ENCODE measurements at places on chromosomes 13 and 19.

DNA sequence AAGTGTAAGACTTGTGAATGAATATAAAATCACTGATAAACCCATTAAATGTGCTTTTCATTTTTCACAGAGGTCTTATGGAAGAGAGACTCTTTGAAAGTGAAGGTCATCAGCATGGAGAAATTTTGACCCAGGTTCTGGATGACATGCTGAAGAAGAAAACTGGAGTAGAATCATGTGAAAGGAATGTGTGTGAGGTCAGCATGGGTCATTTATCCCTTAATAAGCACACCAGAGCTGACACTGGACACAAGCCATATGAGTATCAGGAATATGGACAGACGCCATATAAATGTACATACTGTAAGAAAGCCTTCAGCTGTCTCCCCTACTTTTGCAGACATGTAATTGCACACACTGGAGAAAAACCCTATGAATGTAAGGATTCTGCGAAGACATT is 29.0 kb downstream of the ZNF20 start:
- DNase-seq: no peak

DNA sequence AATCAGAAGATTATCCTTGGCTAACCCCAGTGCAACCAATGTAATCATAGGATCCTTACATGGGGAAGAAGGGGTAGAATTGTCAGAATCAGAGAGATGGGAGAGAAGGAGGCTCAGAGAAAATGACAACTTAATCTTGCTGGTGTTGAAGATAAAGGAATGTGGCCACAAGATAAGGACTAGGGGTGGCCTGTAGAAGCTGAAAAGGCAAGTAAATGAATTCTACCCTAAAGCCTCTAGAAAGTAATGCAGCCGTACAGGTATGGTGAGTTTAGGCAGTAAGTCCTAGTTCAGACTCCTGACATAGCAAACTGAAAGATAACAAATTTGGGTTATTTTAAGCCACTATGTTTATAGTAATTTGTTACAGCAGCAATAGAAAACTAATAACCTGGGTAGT is 718.5 kb downstream of the SLITRK6 start:
- no peak for DNase-seq

- no peak for DNase-seq
These were observed 86.2 kb downstream of the IRS2 start for GRCh38 chr13:109700176-109700575.

- no peak for DNase-seq
These were observed 45.3 kb downstream of the POLR1D start for GRCh38 chr13:27666951-27667350.

DNA sequence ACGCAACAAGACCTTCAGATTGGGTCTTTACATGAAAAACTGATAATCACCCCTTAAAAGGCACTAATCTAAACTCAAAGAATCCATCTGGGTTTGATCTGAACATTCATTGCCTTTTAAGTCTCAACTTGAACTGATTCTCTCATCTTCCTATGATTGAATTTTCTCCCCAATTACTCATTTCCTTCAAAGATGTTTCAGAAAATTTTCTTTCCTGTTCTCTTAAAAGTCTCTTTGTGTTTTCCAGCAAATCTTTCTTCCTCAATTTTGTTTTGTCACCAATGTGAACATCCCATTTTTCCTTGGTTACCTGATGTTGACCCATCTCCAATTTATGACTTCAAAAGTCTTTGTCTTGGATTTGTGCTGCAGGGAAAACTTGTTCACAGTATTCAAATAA is 234.3 kb downstream of the DACH1 start:
- DNase-seq: no peak

- no peak for DNase-seq
These were observed 304.9 kb downstream of the TDRD3 start for GRCh38 chr13:60701895-60702294.

DNA sequence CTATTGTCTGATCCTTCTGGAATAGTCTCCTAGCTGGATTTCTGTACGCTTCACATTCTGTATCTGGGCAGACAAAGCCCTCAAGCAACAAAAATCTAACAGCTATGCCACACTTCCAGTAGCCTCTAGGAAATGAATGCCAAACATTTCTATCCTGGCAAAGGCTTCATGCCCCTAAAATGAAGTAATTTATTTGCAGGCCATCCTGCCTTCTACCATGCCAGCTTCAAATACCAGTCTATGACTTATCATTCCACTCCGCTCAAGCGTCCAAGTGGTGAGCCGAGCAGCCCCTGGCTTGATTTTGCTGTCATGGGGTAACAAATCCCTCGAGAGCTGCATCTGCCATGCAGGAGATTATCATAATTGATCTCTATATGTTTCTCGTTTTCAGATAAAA is 86.9 kb downstream of the LHFPL6 start:
- DNase-seq: no peak

DNA sequence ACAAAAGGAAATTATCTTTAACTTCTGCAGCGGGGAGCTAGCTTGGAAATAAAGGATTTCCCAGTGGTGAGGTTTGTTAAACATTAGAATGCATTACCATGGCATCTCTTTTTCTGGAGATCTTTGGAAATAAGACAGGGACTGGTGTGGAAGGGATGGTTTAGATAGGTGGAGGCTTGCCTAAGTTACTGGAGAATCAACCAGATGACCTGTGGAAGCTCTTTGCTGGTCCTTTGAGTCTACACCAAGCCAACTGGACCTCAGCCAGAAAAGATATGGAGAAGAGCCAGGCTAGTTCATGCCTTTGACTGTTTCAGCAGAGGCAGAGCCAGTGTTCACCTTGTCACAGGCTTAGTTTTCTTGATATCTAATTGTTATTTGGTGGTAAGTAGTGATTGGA is 134.7 kb downstream of the KCNRG start:
- no peak for DNase-seq

DNA sequence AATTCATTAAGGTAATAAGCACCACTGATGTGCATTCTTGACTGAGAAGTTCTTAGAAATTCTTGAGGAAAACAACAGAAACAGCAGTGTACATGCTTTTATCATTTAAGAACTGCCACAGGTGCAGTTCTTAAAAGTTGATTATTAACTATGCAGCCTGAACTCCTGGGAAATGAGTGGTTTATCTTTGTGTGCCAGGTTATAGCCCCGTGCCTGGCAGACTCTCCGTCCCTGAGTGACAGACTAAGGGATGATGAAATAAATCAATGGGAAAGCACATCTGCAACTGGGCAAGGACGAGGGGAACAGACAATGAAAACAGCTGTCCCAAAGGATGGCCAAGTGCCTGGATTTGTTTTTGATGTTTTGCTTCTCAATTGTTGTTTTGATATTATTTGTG is 84.4 kb upstream of the SPATA13 start:
- DNase-seq: no peak

DNA sequence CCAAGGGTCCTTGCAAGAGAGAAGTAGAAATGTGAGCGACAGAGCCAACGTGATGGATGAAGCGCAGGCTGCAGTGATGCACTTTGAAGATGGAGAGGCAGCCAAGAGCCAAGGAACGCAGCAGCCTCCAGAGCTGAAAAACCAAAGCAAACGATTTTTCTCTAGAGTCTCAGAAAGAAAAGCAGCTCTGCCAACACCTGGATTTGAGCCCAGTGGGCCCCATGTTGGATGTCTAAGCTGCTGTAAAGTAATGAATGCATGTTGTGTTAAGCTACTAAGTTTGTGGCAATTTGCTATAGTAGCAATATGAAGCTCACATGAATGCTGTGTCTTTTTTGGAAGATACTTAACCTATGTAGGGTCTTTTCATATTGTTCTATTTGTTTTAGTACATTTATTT is 894.3 kb downstream of the EFNB2 start:
- DNase-seq: no peak

DNA sequence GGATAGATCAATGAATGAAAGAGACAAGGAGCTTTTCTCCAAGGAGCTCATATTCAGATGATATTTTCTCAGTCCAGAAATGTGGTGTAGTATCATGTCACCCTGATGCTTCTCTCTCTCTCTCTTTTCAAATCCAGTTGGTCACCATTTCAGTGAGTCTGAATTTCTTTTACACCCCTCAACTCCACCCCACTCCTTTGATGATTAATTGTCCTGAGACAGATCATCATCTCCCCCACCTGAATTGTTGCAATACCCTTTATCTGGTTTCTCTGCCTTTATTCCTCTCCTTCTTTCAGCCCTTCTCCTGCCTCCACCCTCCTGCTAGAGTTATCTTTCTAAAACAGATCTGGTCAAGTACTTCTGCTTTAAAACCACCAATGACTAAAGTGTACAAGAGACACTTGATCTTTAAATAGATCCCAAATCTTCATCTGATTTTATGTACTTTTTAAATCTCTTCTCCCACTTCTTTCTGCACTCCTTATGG is 299.8 kb downstream of the KLF5 start:
- no peak for DNase-seq

GRCh38 chr19:29285878-29286277 is 72.9 kb upstream of the UQCRFS1 start:
- DNase-seq: no peak

DNA sequence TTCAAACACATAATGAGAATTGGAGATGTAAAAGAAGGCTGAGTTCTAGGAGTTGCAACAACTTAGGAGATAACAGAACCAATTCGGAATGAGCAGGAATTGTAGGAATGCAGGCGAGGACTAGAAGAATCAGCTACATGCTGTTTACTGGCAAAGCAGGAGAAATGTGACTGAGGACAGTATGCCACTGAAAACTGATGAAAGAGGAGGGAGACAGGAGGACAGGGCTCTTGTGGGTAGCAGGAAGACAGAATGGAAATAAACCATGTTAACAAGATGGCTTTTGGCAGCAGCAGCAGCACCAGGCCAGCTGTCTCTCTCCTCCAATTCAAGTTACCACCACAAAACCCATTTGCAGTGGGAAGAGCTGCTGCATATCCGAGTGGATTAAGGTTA is 91.0 kb upstream of the SLC15A1 start:
- DNase-seq: no peak

DNA sequence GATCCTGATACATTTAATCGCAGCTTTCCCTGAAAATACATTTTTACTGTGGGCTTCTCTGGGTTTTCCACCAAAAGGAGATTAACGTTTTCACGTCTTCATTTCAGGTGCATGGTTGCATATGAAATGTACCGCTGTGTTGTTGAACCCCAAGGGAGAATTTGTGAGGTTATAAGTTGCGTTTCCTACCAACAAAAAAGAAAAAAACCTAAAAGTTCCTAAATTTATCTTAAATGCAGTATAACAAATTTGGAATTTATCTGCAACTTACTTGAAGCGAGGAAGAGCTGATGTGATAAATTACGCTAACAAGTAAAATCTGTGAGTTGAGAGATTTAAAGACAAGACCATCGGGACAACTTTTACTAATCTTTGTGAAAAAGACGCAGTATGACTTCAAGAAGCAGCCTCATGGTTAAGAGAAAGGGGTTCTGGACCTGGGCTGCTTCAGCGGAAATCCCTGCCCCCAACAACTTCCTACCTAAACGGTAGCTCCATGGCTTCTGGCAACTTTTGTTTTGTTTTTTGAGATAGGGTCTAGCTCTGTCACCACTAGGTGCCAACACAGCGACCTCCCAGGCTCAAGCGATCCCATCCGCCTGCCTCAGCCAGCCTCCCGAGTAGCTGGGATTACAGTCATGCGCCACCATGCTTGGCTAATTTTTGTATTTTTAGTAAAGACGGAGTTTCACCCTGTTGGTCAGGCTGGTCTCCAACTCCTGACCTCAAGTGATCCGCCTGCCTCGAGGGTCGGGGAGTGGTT is 958 bp upstream of the OBI1 start:
- DNase-seq: no peak

DNA sequence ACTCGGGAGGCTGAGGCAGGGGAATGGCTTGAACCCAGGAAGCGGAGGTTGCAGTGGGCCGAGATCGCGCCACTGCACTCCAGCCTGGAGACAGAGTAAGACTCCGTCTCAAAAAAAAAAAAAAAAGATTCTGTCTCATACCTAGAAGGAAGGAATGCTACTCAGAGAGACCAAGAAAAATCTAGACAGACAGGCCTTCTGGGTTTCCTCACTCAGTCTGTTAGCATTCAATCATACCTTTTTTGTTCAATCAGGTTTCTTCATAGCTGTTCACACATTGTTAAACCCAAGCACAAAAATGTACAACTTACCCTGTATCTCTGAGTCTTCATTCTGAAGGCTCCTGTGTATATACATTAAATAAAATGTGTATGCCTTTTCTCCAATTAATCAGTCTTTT is 40.5 kb downstream of the ZNF823 start:
- DNase-seq: no peak

DNA sequence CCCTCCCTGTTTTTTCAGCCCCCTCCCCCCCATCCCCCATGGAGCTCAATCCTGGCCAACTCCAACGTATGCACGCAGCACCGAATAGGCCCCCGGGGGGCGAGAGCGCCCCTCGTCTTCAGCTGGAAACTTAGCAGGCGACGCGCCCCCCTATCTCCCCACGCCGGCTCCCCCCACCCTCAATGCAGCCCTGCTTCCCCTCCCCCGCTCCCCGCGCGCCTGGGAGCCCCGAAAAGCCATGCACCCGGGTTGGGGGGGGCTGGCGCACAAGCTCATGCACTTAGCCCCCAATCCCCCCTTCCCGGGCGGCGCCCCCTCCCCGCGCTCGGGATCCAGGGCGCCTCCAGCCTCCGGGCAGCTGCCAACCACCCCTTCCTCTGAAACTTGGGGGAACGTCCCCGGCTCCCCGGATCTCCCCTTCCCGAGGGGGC is 508 bp downstream of the ZBTB7A start:
- DNase-seq: no peak

- DNase-seq: no peak
These were observed 3.2 kb downstream of the PIAS4 start for GRCh38 chr19:4010808-4011110.

GRCh38 chr13:114132419-114133121 is at the start of gene RASA3:
Gene RASA3, minus strand, starts transcription at chr13:114132623. Its CDS starts 134 bp downstream, at chr13:114132489.
- no peak for DNase-seq

GRCh38 chr19:33953023-33953422 is 156.4 kb downstream of the KCTD15 start:
- no peak for DNase-seq

- DNase-seq: no peak
These were observed 12.3 kb downstream of the CEACAM20 start for GRCh38 chr19:44517146-44517545.

GRCh38 chr13:42322806-42323205 is 50.9 kb downstream of the AKAP11 start:
- no peak for DNase-seq

DNA sequence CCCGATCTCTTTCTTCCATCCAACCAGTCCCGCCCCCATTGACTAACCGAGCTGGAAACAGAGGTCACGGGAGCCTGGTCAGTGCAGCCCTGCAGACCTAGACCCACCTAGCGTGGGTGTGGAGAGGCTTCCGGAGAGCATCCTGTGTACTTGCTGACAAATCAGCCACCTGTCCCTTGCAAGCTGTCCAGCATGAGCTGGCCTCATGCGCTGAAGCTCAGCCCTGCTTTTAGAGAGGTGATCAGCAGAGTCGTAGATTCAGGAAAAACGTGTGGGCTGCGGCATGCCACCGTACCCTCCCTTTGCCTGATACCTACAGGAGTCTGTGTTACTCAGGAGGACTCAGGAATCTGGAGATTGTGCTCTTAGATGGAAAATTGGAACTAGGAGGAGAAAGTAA is 80.3 kb upstream of the UQCRFS1 start:
- DNase-seq: no peak

- DNase-seq: no peak
These were observed 39.0 kb downstream of the RNASEH2B start for GRCh38 chr13:50948601-50949000.
